ENCODE measurements at places on chromosomes 5 and 9. TPM values are rescaled to one million over a fixed set of nuclear protein-coding genes. Genes with fewer than 3 reads are reported as not detected.

TOMM5 gene
- 174 TPM for total RNA-seq

WDR31 gene
- 1.9 TPM for total RNA-seq

GRCh38 chr9:92983984-92984589 lies 36.8 kb downstream of the FGD3 start:
- H3K27ac ChIP-seq, result no peak overlapping the region
- no peaks in the 10 kb centered on the region for H3K27me3 ChIP-seq
- no peak for DNase-seq
- H3K4me3 ChIP-seq, result no peak overlapping the region

GRCh38 chr9:93520523-93520922 lies 55.9 kb upstream of the PHF2 start:
- no peak for DNase-seq
- peaks cover 28% of the 10 kb centered on the region for H3K4me1 ChIP-seq
- H3K4me3 ChIP-seq, result no peak overlapping the region
- no peak overlapping the region for H3K27ac ChIP-seq

DNA sequence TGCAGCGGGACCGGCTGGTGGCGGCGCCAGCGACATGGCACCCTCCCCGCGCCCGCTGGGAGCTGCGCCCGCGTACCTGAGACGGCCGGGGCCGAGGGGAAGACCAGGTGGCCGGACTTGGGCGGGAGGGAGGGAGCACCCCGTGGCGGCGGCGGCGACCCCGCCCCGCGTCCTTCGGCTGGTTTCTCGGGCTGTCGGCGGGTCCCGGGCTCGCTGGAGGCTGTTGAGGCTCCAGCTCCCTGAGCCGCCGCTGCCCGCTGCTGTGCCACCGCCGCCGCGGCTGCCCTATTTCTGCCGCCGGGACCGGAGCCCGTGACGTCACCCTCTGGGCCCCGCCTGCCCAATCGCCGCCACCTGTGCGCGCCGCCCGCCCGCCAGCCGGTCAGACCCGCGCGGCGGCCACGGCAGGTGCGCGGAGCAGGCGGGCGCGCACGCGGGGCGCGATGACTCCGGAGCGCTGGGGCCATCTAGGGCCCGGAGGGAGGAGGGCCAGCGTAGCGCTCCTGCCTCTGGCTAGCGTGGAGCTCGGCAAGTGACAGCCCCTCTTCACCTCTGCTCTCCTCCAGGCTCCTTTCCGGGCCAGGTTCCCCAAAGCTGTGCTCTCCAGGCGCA lies at the start of gene FSTL4:
TSS of gene FSTL4 (minus strand) at position 293 of the 612 bp plus-strand sequence.
- H3K36me3 ChIP-seq, result peaks cover 2% of the 10 kb centered on the region
- H3K4me3 ChIP-seq, result peak within 1 kb of the TSS; percentile 65
- H3K27me3 ChIP-seq, result peaks cover 65% of the 10 kb centered on the region
- DNase-seq, result no peak

Measured in activated T-helper 1 cell treated with anti-CD3 and anti-CD28 coated beads, Interleukin-12 subunit alpha, Interleukin-12 subunit beta, Interleukin-2, Interleukin-4 antibody, amounts not matched to agents 30 ng/mL and 10 ng/mL and 1 ng/mL, durations not matched to agents 14 hours and 24 hours and 36 hours (primary cell).